ENCODE measurements at places on chromosomes 3 and 15. TPM values are rescaled to one million over a fixed set of nuclear protein-coding genes. Genes with fewer than 3 reads are reported as not detected.

IL17RD gene
- total RNA-seq, result 45.2 TPM

CCR3 gene
- 0.47 TPM for total RNA-seq

OR4M2 gene
- not detected for total RNA-seq

CFAP91 gene
- total RNA-seq, result 12.7 TPM

EPM2AIP1 gene
- total RNA-seq, result 28.3 TPM

GNAT1 gene
- not detected for total RNA-seq

CLEC3B gene
- total RNA-seq, result 64.5 TPM

ULK3 gene
- total RNA-seq, result 23.4 TPM

ARGFX gene
- total RNA-seq, result not detected

KBTBD13 gene
- total RNA-seq, result 1.2 TPM

PCOLCE2 gene
- 6.0 TPM for total RNA-seq

TM4SF4 gene
- 0.58 TPM for total RNA-seq

WDR93 gene
- 1.6 TPM for total RNA-seq

ZMYND10 gene
- total RNA-seq, result 3.9 TPM

GALNT15 gene
- 9.9 TPM for total RNA-seq

FANCD2OS gene
- total RNA-seq, result not detected

DAG1 gene
- total RNA-seq, result 94.5 TPM

MAP1A gene
- total RNA-seq, result 7.2 TPM

HIGD1A gene
- 87.3 TPM for total RNA-seq

NECTIN3 gene
- total RNA-seq, result 39.9 TPM

MYLK gene
- 224 TPM for total RNA-seq

LRRC2 gene
- total RNA-seq, result 4.1 TPM

ZNF35 gene
- total RNA-seq, result 9.9 TPM

MYZAP gene
- 2.7 TPM for total RNA-seq

SEMA3G gene
- total RNA-seq, result 10.2 TPM

ITIH1 gene
- total RNA-seq, result 0.41 TPM

CTXND1 gene
- 5.2 TPM for total RNA-seq

LHFPL4 gene
- total RNA-seq, result not detected

CSTA gene
- total RNA-seq, result 2.0 TPM

CFAP20DC gene
- total RNA-seq, result 3.3 TPM

TMEM207 gene
- 12.2 TPM for total RNA-seq

GOLGA8Q gene
- total RNA-seq, result 1.3 TPM

TASOR gene
- 97.6 TPM for total RNA-seq

GOLGA8G gene
- total RNA-seq, result not detected

ZCWPW2 gene
- total RNA-seq, result 1.1 TPM

NRG4 gene
- total RNA-seq, result 2.5 TPM

PLAAT1 gene
- 4.0 TPM for total RNA-seq

CCDC39 gene
- total RNA-seq, result not detected

NSUN3 gene
- 24.4 TPM for total RNA-seq

LARP6 gene
- 7.1 TPM for total RNA-seq

IGSF10 gene
- total RNA-seq, result 2.5 TPM

CCDC50 gene
- total RNA-seq, result 64.0 TPM

CPLX3 gene
- total RNA-seq, result not detected

ALDH1A3 gene
- 8.0 TPM for total RNA-seq

TEX55 gene
- not detected for total RNA-seq

GABRG3 gene
- 0.82 TPM for total RNA-seq

PRR20G gene
- total RNA-seq, result not detected

SMCO1 gene
- total RNA-seq, result 3.5 TPM

GOLIM4 gene
- 40.2 TPM for total RNA-seq

MAP6D1 gene
- total RNA-seq, result 4.0 TPM

OR5K2 gene
- not detected for total RNA-seq

OXSR1 gene
- 39.1 TPM for total RNA-seq

TNIK gene
- total RNA-seq, result 14.9 TPM

P2RY14 gene
- total RNA-seq, result 1.1 TPM

EXOG gene
- 13.5 TPM for total RNA-seq

CYP1A2 gene
- not detected for total RNA-seq

MASP1 gene
- 8.5 TPM for total RNA-seq

FBN1 gene
- 189 TPM for total RNA-seq

UNC13C gene
- total RNA-seq, result 21.1 TPM
